Fibroblast of skin of left quadriceps (primary cell): ENCODE measurements at places on chromosomes 1 and 21.

DNA sequence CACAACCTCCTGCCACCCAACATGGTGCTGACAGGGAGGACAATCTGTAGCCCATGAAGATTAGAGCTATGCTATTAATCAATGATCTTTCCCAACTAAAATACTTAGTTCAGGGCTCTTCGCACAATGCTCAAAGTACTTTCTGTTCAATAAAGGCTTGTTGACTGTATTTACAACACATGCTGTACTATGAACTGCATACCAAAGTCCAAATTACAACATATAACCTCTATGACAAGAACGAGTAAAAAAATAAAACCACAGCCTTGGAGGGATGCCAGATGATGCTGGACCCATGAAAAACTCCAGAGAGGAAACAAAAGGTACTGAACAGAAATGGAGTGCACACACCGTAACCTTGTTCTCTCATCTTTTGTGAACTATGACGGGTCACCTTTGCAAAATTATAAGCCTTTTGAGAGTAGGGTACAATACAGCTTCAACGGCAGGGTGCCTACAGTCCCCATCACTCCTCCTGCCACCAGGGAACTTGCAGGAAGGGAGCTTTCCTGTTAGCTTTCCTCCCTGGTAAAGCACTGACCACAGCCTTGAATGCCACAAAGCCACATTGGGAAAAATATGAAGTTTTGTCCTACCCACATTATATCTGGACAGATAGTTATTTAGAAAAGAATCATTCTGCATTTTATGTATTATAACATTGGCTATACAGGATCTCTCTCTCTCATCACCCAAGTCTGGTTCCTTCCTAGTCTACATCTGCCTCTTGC, 175.6 kb downstream of the NRIP1 start:
- DNase-seq = peak; percentile 68

GRCh38 chr1:17856496-17857108, 101.5 kb downstream of the ACTL8 start:
- DNase-seq = no peak

DNA sequence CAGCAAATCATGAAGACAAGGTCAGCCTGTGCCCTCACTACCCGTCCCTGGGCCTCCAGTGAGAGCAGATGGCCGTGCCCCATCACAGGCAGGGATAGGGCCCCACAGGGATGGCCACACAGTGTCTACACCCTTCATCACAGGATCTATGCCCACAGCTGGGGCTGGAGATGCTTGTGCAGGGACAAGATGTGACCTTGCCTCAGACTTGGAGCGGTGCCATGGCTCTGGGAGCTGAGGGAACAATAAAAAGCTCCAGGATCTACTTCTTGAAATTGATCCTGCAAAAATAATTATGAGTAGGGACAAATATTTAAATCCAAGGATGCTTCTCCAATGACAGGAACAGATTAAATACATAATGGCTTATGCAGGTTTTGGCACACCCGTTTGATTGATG, 25.4 kb upstream of the TCEA3 start:
- no peak for DNase-seq

DNA sequence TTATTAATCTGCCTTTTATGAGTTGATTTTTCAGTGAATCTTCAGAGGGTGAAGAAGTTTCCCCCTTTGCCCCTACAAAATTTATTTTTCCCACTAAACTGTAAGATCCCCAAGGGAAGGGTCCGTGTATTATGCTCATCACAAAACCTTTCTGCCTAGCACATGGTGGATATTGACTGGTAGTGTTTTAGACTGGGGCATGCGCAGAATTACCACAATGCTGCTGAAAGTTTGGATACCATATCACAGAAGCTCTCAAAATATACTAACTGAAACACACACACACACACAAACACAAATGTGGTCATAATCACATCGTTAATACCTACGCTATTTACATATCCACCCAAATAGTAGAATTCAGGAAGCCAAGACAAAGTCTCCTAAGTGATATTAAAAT, 28.0 kb upstream of the DMRTB1 start:
- no peak for DNase-seq

DNA sequence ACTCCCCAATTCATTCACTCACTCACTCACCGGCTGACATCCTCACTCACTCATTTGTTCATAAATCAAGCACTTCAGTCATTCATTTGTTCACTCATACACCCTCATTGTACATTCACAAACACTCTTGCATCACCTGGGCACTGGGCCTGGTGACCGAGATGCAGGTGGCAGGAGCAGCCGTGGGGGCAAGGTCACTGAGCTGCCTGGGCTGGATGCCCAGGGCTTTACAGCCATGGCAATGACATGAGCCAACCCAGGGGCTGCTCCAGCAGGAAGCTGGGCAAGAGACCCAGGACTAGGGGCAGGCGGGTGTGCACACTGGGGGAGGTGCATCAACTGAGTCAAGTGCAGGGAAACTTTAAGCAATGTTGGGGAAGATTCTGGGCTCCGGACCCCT, 113.6 kb upstream of the IGSF21 start:
- no peak for DNase-seq

DNA sequence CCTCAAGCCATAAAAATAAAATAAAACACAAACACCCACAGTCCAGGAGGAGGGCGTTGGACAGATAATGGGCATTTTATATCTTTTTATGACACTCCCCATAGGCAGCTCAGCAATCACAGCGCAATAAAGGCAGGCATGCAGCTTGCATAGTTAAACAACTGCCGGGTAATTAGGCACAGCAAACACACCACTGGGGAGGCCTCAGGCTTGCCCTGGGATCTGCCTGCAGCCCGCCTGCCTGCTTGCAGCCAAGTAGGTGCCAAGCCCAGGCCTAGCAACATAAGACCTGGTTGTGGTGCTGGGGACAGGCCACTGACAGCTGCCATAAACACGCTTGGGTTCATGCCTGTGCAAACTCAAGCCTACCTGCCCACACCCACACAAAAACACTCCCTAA, 54.2 kb downstream of the DMAP1 start:
- DNase-seq = no peak

- no peak for DNase-seq
These were observed 10.4 kb downstream of the NR5A2 start for GRCh38 chr1:200037904-200038303.

DNA sequence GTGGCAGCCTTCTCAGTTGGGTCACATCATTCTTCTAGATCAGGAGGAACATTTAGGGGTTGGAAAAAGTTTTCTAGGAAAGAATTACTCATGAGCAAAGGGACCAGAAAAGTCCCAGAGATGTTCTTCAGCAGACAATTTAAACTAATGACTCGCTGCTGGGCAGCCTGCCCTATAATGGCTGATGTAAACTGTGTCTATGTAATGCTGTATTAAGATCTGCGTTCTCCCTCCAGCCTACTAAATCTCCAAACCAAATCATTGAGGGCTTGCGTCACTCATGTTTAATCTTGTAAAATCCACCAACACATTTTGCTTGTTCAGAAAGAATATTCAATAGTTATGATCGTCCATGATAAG, 92.1 kb downstream of the LRRC8C start:
- DNase-seq = peak; percentile 78

DNA sequence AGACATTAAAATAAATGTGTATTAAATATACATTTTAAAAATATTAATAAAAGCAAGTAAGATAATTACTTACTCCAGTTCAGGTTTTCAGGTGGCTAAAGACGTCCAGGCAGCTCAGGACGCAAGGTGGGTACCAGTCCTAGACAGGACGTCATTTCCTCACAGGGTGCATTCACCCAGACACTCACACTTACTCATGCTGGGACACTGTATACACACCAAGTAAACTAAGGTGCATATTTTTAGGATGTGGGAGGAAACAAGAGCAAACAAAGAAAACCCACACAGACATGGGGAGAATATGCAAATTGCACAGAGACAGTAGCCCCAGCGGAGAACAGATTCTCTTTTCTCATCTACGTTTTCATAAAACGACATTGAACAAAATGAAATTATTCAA, 457.9 kb downstream of the BRINP3 start:
- no peak for DNase-seq

DNA sequence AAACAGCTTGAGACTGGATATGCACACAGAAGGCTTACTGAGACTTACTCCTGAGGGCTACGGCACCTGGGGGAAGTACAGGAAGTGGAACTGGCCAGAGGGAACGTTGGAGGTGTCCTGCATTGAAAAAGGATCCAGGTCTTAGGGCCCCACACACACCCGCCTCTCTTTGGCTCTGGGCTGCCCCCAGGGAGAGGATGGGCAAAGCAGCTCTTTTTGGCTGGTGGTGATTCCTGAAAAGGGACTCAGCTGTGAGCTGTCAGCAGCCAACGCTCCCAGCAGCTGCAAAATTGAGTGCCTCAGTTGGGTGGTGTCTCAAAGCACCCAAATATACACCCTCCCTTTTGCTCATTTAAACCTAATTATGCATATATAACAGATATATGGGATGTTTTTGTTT, 213.2 kb downstream of the TNR start:
- no peak for DNase-seq

GRCh38 chr1:47244339-47244862, 12.4 kb upstream of the TAL1 start:
- no peak for DNase-seq

GRCh38 chr1:168653567-168653966, 75.4 kb downstream of the DPT start:
- DNase-seq = no peak

GRCh38 chr1:238404921-238405320, 514.2 kb upstream of the ZP4 start:
- no peak for DNase-seq

DNA sequence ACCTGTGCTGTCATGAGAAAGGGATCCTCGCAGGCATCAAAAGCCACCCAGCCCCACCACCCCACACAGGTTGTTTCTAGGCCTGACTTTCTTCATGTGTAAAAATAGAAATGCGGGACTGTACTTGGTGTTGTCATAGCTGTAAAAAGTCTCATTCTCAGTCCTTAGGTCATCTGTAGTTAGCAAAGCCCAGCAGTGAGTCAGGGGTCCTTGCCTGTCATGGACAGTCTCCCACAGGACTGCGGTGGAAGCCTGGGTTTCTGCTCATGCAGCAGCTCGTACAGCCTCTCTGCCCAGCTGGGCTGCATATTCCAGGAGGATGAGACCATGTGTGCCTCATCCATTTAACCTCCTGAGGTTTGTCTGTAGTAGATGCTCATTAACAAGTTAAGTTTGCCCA, 58.2 kb downstream of the MRPS6 start:
- DNase-seq = no peak

GRCh38 chr1:206411321-206411720, 59.0 kb upstream of the IKBKE start:
- no peak for DNase-seq

DNA sequence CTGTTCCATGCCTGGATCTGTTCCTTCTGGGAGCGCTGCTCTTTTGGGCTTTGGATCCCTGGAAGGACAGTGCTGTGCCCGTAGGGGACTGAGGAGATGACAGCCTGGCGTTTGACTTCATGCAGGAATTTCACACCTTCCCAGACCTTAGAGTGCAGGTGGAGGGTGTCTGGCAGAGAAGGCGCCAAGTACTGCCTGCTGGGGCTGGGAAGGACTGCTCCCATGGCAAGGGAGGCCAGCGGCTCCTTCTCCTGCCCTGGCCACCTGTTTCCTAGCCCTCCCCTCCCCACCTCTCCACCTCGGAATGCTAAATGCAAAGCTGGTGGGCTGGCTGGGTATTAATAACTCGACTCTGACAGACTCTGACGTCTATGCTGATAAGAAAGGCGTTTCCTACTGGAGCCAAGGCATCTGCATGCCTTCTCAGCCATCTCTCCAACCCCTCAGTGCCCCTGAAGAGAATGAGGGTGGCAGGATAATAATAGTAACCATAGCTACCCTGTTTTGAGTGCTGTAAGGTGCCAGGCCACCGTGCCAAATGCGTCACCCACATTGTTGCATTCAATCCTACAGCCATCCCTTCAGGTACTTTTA, 17.5 kb upstream of the PDIK1L start:
- no peak for DNase-seq

DNA sequence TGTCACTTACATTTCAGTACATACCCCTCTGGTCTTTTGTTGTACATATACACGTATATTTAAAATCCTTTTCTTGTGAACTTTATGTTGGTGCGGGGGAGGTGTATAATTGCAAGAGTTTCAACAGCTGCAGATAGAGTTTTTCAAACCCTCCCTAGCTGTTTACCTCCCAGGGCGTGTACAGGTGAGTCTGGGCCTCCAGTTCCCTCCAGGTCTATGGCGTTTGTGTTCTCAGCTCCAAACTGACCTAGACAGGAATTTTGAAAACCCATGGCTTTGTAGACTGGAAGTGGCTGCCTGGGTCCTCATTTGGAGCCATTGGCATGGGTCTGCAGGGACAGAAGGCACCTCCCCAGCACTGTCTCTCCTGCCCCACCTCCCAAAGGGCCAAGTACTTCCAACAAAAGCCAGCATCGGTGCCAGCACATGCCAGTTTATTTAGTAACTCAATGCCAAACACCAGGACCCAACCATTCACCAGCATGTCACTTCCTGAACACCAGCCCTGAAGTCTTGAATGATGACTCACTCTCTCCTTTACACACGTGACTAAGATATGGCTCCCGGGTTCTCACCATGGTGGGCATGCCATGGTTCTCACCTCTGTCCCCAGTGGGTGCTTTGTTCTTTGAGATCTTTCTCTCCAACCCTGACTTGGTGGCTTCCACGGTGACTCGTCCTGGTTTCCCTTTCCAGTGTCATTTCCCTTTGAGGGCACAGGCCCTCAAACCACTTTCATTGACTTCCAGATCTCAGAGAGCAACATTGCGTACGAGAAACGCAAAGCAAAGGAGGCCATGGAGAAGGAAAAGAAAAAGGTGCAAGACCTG, 57.3 kb upstream of the EFHD2 start:
- no peak for DNase-seq

- DNase-seq = peak; percentile 78
These were observed 4.3 kb upstream of the MFAP2 start for GRCh38 chr1:16984717-16985116.

GRCh38 chr1:73100216-73100615, 817.9 kb upstream of the NEGR1 start:
- no peak for DNase-seq

- no peak for DNase-seq
These were observed 86.5 kb downstream of the NUF2 start for GRCh38 chr1:163408262-163408661.

- DNase-seq = no peak
These were observed 88.0 kb upstream of the F3 start for GRCh38 chr1:94629259-94630181.

- DNase-seq = no peak
These were observed 14.1 kb upstream of the FAAH start for GRCh38 chr1:46379996-46380395.
